ENCODE measurements at places on chromosomes 5 and 9. TPM values are rescaled to one million over a fixed set of nuclear protein-coding genes. Genes with fewer than 3 reads are reported as not detected.

The RFESD gene
- 3.6 TPM for total RNA-seq

The ODF2 gene
- 25.3 TPM for total RNA-seq

The PCDH12 gene
- total RNA-seq = 30.1 TPM

The SPATA31E1 gene
- total RNA-seq = not detected

The FYB1 gene
- total RNA-seq = 5.5 TPM

The SPAG8 gene
- 2.6 TPM for total RNA-seq

The SLCO6A1 gene
- total RNA-seq = not detected

The ADAMTS19 gene
- 8.5 TPM for total RNA-seq

The LCN10 gene
- total RNA-seq = 0.47 TPM

The FRMD3 gene
- 16.6 TPM for total RNA-seq

The RLN2 gene
- 1.3 TPM for total RNA-seq
